ENCODE measurements at places on chromosomes 1 and 21.

- no peak for DNase-seq
Measured at GRCh38 chr1:17540255-17541001, 930 bp downstream of the ARHGEF10L start.

GRCh38 chr1:59557549-59557885 lies 257.2 kb upstream of the HOOK1 start:
- no peak for DNase-seq

- DNase-seq: no peak
Measured at GRCh38 chr1:156510709-156511108, 10.1 kb upstream of the MEF2D start.

- DNase-seq: peak; percentile 32
Measured at GRCh38 chr1:5423109-5423508, 569.1 kb downstream of the NPHP4 start.

DNA sequence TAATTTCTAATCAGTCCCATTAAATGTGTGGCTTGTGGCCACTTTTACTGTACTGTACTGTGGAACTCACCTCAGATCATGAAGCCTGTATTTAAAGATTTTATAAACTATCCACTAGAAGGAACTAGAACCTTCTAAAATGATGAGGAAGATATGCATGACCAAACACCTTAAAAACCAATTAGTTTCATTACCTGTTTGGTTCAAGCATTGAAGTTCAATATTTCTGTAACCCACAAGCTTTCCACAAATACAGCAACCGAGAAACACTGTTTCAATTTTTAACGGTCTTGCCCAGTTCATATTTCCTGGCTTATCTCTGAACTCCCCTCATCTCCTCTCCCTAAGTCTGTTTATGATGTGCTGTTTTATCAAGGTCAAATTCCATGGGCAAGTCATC lies 264.3 kb upstream of the PLD5 start:
- DNase-seq: no peak

GRCh38 chr1:3892748-3893147 lies 7.3 kb downstream of the C1orf174 start:
- no peak for DNase-seq

GRCh38 chr1:228448372-228448771 lies 31.7 kb upstream of the TRIM17 start:
- no peak for DNase-seq

DNA sequence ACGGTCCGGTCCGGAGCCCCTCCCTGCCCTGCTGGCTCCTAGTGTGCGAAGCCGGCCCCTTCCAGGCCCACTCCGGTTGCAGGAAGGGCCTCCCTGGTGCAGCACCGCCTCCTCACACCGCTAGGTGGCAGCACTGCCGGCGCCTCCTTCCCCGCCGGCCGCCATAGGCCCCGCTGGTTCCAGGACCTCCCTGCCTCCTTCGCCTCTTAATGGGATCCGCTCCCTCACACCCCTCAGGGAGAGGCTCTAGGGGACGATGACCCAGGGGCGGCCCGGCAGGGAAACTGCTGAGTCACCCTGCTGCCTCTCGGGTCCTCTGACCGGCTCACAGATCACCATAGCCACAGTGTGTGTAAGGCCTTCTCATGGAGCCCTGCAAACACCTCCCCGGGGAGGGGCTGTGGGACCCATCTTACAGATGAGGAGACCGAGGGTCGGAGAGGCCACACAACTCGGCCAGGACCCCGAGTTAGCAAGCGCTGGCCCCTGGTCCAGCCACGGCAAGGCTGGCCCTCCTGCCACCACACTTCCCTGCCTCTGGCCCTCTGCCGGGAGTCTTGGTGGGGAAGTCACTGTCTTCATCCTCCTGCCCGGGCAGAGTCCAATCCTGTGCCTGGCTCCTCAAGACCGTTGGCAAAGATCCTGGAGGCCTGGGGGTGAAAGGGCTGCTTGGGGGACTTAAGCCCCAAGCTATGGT lies 1.6 kb upstream of the AJAP1 start:
- peak; percentile 67 for DNase-seq

GRCh38 chr1:94578856-94579255 lies 37.3 kb upstream of the F3 start:
- no peak for DNase-seq

DNA sequence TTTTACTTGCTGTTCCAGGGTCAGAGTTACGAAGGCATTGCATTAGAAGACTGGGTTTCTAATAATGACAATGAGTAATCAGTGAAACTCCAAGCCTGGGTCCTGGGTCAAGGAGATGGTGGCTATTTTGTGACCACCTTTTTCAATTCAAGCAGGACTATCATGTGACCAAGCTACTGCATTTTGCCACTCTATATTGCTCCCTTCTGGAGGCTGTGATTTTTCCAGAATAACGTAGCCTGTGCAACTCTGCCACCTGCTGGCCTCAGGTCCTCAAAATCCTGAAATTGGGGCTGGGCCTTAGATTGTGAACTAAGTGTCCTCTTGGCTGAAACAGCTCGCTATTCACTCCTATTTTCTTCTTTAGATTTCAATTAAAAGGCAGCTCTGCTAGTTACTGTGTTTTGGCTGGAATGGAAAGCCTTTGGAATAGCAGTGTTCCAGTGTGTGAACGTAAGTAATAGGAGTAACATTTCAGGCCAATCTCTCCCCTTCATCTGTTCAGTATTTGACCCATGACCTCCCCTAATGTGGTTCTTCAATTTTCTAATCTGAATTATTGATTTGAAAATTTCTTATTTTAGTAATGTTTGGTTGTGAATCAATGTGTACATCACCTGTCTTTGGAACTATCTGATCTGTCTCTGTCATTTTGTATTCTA lies 52.9 kb upstream of the CD46 start:
- DNase-seq: peak; percentile 60

DNA sequence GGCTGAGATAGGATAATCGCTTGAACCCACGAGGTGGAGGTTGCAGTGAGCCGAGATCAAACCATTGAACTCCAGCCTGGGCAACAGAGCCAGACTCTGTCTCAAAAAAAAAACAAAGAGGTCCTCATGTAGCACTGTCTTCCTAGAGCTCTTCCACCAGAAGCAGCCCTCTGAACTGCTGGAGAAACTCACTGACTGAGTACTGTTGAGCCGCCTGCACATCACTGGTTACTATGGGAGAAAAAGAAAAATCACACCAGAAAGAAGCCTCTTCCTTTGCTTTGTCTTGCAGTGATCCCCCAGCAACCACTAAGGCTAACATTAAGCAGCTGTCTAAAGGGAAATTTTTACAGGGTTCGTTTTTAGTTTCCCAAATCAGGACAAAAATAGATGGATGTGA lies 112.9 kb upstream of the LYPLAL1 start:
- no peak for DNase-seq

DNA sequence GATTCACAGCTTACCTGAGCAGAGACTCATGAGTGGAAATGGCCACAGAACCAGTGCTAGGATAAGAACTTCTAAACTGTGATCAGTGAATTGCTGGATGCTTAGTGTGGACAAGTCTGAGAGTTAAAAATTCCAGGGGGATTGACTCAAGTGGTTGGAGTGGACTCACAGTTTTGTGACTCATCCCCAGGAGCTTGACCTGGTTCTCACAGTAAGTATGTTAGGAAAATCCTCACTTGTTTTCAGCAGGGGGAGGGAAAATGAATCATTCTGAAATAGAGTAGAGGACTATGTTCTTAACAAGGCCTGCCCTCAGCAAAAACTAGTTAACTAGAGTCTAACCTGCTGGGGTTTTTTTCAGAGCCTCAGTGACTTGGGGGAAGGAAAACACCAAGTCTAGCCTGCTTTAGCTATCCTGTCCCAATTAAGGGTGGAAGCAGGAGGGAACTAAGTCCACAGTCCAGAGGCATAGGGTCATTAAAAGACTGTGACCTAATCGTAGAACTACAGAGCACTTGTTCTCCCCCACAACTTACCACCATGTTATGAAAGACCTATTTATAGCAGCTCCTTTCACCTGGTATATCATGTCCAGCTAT lies 6.1 kb upstream of the CDC73 start:
- DNase-seq: no peak

GRCh38 chr1:31216016-31216415 lies 23.7 kb downstream of the NKAIN1 start:
- no peak for DNase-seq

GRCh38 chr1:88488237-88488636 lies 195.8 kb upstream of the PKN2 start:
- DNase-seq: no peak

GRCh38 chr1:203638950-203639349 lies 12.3 kb downstream of the ATP2B4 start:
- no peak for DNase-seq

DNA sequence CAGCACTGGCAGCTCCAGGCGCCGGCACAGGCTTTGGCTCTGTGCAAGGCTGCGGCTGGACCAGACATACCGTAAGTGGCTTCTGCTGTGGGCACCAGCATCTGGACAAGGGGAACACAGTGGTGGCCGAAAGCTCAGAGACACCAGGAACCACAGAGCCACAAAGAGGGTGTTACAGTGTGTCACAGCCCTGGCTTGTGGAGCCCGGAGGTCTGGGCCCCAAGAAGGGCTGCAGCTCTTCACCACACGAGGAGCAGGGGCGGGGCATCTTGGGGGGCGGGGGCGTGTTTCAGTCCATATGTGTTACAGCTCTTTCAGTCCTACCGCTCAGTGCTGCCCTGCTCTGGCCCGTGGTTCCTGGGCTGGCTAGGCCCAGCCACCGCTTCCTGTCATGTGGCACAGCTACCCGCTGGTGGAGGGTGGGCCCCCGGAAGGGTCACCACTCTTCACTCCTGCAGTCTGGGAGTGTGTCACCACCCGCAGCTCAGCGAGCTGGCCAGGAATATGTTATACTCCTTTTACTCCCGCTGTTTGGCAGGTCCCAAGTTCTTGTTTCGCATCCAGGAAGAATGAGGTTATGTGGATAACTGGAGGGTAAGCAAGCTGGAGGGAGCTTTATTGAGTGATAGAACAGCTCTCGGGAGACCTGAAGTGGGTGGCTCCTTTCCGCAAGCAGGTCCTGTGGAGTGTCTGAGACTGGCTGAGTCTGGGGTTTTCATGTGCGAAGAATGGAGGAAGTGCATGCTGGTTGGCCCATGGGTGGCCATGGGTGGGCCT lies 3.3 kb upstream of the LSM10 start:
- peak; percentile 71 for DNase-seq

- DNase-seq: no peak
Measured at GRCh38 chr1:157101149-157101548, 1.5 kb upstream of the ETV3L start.

DNA sequence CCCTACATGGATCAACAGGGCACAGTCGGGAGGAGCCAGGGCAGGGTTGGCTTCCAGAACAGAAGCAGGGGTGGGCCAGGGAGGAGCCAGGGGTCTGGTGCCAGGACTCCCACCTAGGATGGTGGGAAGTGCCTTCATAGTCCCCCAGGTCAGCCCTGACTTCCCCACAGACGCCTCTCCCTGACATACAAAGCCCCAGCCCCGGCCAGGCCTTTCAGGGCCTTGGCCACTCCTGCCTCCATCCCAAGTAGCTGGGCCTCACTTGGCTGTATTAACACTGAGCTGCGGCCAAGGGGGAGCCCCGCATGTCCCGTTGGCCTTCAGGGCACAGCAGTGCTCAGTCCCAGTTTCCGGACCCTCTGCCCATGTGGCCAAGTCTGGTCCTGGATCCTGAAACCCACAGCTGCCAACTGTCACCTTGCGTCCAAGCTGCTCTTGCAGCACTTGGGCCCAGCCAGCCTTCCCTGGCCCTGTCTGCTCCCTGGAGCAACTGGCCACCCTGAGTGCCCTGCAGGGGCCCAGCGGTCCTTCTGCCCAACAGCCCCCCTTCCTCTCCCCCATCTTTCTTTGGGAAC lies 627.8 kb downstream of the MATN1 start:
- no peak for DNase-seq

- DNase-seq: no peak
Measured at GRCh38 chr1:61081144-61081685, 1.1 kb upstream of the NFIA start.

GRCh38 chr21:38440746-38441145 lies 57.5 kb downstream of the ERG start:
- DNase-seq: no peak

GRCh38 chr1:180811298-180811697 lies 101.4 kb upstream of the KIAA1614 start:
- DNase-seq: no peak

DNA sequence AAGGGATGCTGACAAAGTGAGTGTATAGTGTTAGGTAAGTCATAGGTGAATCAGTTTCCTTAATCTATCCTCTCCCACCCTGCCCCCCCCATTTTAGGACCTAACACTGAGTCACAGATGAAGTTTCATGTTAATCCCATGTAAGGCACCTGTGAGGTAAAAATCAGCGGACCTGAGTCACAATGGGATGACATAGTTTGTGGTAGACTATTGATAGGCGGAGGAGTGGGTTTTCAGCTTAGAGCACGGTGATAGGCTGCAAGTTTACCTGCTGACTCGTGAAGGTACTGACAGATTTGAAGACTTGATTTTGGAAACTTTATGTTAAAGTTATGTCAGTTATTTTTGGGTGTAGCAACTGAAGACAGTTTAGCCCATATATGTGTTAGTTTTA lies 1.7 kb downstream of the TOR1AIP1 start:
- peak; percentile 42 for DNase-seq

DNA sequence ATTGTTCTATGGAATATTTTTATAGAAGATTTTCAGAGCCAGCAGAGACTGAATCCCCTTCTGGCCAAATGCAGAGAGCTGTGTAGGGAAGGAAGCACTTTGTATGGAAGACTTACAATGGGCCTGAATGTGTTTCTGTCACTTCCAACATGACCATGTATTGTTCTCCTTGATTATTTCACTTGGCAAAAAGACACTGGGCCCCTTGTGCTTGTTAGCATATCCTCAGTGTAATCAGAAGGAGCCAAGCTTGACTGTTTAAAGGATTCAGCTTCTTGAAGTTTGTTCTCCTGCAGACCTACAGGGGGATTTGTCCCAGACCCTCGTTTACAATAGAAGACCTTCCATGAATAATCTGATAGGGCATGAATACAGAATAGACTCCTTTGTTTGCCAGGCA lies 48.1 kb upstream of the UBE2U start:
- no peak for DNase-seq

DNA sequence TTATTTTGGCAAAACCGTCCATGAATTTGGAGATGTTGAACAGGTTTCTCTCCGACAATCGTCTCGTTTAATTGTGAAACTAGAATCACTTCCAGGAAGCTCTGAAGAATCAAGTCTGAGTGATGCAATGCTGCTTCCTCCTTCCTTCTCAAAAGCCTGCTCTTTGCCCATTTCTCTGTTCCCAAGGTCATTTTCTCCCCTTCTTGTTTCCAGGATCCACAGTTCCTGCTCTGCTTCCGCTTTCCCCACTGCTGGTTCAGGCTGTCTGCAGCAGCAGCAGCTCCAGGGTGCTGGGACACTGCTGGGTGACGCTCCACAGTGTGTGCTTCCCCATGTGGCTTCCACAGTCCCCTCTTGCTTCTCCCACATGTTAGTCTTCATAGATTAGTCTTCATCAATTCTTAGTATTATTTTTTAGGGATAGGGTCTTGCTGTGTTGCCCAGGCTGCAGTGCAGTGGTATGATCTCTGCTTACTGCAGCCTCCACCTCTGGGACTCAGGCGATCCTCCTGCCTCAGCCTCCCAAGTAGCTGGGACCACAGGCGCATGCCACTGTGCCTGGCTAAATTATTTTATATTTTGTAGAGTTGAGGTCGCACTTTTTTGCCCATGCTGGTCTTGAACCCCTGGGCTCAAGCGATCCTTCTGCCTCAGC lies 156.2 kb downstream of the DYRK1A start:
- DNase-seq: no peak
